ENCODE measurements at places on chromosomes 3 and 15.

GRCh38 chr3:25854214-25854613, 64.3 kb downstream of the OXSM start:
- H3K27ac ChIP-seq, result no peak overlapping the region
- no peak overlapping the region for H3K4me3 ChIP-seq
- no peaks in the 10 kb centered on the region for H3K27me3 ChIP-seq
- DNase-seq, result no peak

DNA sequence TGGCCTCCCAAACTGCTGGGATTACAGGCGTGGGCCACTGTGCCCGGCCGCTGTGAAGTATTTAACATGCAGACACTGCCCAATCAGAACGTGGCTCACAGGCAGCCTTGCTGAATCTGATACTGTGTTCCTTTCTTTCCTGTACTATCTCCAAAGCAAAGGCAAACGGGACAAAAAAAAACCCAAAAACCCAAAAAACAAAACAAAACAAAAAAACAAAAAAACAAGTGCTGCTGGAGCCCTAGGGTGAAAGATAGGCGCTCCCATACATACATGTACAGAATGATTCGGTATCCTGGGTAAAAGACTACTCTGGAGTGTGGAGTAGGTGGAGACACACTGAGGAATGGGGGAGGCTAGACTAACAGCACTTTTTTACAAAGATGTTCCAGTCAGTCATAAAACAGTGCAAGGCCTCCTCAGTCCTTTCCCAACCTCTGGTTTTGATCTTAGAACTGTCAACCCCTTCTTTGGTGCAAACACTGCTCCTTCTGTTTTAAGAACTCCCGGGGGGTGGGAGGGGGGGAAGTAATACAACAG, 7.7 kb upstream of the MAP1A start:
- no peaks in the 10 kb centered on the region for H3K4me1 ChIP-seq
- no peaks in the 10 kb centered on the region for H3K27me3 ChIP-seq
- no peak for DNase-seq
- no peaks in the 10 kb centered on the region for H3K36me3 ChIP-seq
- peak overlapping the region; percentile 85 for H3K27ac ChIP-seq

GRCh38 chr3:122315619-122316018, 9.4 kb upstream of the CSTA start:
- no peaks in the 10 kb centered on the region for H3K36me3 ChIP-seq
- DNase-seq, result no peak
- no peak overlapping the region for H3K4me3 ChIP-seq
- no peaks in the 10 kb centered on the region for H3K4me1 ChIP-seq

- peak; percentile 73 for DNase-seq
Measured at GRCh38 chr15:78930577-78931388, 14.1 kb downstream of the CTSH start.

DNA sequence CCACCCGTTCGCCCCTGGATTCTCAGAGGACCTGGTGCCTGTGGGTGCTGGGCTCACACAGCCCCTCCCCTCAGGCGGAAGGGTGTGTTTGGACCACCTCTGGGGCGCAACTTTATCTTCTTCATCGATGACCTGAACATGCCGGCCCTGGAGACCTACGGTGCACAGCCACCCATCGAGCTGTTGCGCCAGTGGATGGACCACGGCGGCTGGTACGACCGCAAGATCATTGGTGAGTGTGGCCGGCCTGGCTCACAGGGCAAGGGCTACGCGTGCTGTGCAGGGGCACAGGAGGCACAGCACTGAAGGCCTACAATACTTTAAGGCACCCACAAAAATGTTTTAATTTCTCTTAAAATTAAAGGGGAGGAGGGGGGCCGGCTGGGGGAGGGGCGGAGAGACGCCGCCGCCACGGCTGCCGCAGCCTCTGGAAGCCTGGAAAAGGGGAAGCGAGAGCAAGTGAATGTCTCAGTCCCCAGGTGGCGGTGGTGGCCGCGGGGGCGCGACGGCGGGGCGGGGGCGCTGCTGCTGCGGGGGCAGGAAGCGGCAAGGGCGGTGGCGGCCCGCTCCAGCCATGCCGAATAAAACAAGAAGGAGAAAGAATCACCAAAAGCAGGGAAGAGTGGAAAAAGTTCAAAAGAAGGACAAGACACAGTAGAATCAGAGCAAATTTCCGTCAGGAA, 56.8 kb downstream of the DNAH1 start:
- no peaks in the 10 kb centered on the region for H3K4me1 ChIP-seq
- no peaks in the 10 kb centered on the region for H3K27me3 ChIP-seq
- H3K27ac ChIP-seq, result no peak overlapping the region
- no peaks in the 10 kb centered on the region for H3K36me3 ChIP-seq
- peak overlapping the region; percentile 5 for H3K4me3 ChIP-seq
- DNase-seq, result no peak

GRCh38 chr3:145900056-145900829, 260.7 kb downstream of the PLOD2 start:
- H3K27me3 ChIP-seq, result no peaks in the 10 kb centered on the region
- no peak overlapping the region for H3K4me3 ChIP-seq
- H3K36me3 ChIP-seq, result no peaks in the 10 kb centered on the region
- H3K27ac ChIP-seq, result no peak overlapping the region
- DNase-seq, result no peak
- H3K4me1 ChIP-seq, result no peaks in the 10 kb centered on the region

- H3K27ac ChIP-seq, result no peak overlapping the region
- no peaks in the 10 kb centered on the region for H3K4me1 ChIP-seq
- no peak for DNase-seq
- no peaks in the 10 kb centered on the region for H3K36me3 ChIP-seq
- no peak overlapping the region for H3K4me3 ChIP-seq
Measured at GRCh38 chr3:169432708-169433432, 230.6 kb downstream of the MECOM start.

GRCh38 chr3:196273655-196274054, 13.9 kb downstream of the PCYT1A start:
- H3K4me1 ChIP-seq, result no peaks in the 10 kb centered on the region
- H3K4me3 ChIP-seq, result no peak overlapping the region
- no peaks in the 10 kb centered on the region for H3K36me3 ChIP-seq

DNA sequence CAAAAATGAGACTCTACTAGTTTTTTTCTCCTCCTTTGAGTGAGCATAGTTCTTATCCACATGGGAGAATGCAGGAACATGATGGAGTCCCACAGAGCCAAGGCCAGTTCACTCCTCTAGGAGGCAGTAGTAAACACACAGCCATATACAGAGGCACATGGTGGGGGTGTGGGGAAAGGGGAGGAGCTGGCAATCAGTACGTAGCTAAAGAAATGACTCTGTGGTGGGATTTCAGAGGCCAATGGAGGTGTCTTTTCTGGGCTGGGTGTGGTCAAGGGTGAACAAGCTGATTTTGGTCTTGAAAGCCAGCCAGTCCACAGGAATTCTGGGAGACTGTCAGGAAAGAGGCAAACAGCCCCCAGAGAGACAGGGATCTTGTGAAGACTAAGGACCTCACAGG, 6.6 kb upstream of the RAB11A start:
- H3K27me3 ChIP-seq, result no peaks in the 10 kb centered on the region
- H3K4me3 ChIP-seq, result no peak overlapping the region
- no peaks in the 10 kb centered on the region for H3K4me1 ChIP-seq
- no peak overlapping the region for H3K27ac ChIP-seq

DNA sequence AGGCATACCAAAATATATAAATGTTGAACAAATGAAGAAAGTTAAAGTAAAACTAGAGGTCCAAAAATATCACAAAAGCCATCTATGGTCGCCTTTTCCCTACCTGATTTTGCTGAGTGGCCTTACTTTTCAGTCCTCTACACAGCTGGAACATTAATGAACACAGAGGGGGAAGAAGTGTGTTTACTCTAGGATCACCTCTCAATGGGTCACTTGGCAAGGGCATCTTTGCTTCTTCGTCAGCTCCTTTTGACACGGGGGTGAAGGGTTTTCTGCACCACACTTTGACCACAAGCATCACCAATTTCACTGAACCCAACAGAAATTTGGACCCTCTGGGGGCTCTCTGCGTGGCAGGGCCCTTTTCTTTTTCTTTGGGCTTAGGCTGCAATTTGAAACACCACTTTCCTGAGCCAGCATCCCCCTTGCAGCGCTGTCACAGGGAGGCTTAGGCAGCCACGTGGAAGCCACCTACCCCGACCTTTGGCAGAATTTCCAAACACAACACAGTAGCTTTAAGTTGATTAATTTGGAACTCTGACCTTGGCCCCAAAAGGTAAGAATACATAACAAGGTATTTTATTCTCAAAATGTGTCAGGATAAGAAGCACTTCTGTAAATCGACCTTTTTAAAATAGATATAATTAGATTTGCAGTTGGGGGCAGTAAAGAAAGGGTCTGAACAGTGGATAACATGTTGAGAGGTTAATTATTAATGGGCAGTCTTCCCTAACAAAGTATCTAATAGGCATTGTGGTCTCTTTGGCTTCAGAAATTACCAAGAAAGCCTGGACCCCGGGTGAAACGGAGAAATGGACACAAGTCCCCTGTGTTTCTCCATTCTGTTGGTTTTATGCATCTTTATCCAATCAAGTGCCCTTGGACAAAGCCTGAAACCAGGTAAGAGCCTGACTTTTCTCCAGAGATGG, at the start of gene LIPC:
Gene LIPC, plus strand, starts transcription at position 771 of the 929 bp plus-strand sequence. Its CDS starts 42 bp downstream, at position 813.
- H3K4me1 ChIP-seq, result no peaks in the 10 kb centered on the region
- no peaks in the 10 kb centered on the region for H3K27me3 ChIP-seq
- no peak within 1 kb of the TSS for H3K4me3 ChIP-seq
- DNase-seq, result no peak
- no peaks in the 10 kb centered on the region for H3K36me3 ChIP-seq

- H3K4me3 ChIP-seq, result no peak overlapping the region
- no peaks in the 10 kb centered on the region for H3K27me3 ChIP-seq
- H3K27ac ChIP-seq, result no peak overlapping the region
- H3K36me3 ChIP-seq, result no peaks in the 10 kb centered on the region
- DNase-seq, result no peak
Measured at GRCh38 chr15:88487178-88487795, 19.8 kb downstream of the MRPS11 start.

GRCh38 chr15:80674245-80674614, 20.9 kb upstream of the ABHD17C start:
- no peaks in the 10 kb centered on the region for H3K27me3 ChIP-seq
- no peak overlapping the region for H3K4me3 ChIP-seq
- H3K4me1 ChIP-seq, result no peaks in the 10 kb centered on the region
- H3K36me3 ChIP-seq, result no peaks in the 10 kb centered on the region

DNA sequence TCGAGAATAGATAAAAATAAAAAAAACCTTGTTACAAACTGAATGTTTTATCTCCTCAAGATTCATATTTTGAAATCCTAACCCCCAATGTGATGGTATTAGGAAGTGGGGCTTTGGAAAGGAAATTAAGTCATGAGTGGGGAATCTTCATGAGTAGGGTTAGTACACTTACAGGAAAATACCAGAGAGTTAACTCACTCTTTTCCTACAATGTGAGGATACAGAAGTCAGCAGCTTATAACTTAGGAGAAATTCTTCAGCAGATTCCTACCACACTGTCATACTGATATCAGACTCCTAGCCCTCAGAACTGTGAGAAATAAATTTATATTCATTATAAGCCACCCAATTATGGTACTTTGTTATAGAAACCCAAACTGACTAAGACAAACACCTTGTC, 453.1 kb downstream of the GBE1 start:
- H3K4me1 ChIP-seq, result no peaks in the 10 kb centered on the region
- no peak for DNase-seq
- no peaks in the 10 kb centered on the region for H3K27me3 ChIP-seq
- no peak overlapping the region for H3K4me3 ChIP-seq

DNA sequence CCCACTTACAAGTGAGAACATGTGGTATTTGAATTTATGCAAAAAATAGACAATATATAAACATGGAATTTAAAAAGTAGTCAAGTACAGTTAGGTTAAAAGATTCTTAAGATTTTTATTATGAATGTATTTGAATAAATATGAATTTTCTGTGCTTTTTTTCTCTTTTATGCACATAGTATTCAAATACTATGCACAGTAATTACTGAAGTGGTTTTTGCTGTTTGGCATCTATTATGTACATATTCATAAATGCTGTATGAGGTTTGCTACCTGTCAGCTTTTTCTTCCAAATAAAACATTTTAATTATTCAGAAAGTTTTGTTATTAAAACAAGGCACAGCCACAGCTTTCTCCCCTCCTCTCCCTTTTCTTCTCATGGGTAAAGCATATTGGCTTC, 1272.7 kb downstream of the NSUN3 start:
- H3K27ac ChIP-seq, result no peak overlapping the region
- H3K4me1 ChIP-seq, result no peaks in the 10 kb centered on the region
- H3K27me3 ChIP-seq, result no peaks in the 10 kb centered on the region
- H3K36me3 ChIP-seq, result no peaks in the 10 kb centered on the region
- no peak overlapping the region for H3K4me3 ChIP-seq
- DNase-seq, result no peak

DNA sequence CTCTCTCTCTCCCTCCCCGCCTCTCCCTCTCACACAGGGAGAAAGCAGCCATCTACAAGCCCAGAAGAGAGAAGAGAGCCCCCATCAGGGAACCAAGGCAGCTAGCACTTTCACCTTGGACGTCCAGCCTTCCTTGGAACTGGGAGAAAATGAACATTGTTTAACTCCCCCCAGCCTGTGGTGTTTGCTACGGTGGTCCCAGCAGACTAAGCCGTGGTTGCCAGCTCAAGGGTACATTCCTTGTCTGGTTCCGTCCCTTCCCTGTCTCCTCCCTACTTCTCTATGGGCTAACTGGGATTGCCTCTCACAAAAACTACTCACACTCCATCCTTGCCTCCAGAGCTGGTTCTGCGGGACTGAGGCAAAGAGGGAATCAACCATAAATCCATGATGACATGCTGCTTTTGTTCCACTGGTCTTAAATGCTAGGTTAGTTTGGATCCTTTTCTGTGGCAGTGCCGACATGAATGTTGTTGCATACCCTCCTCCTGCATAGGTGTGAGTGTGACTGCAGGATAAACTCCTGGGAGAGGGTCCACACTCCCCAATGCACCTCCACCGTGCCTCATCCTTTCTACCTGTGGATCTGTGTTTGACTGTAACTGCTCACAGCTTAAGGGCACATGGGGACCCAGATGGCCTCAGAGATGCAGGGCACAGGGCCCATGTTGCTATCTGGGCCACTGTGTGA, 12.0 kb downstream of the C3orf22 start:
- H3K27me3 ChIP-seq, result peaks cover 11% of the 10 kb centered on the region
- no peak for DNase-seq
- H3K27ac ChIP-seq, result no peak overlapping the region
- no peaks in the 10 kb centered on the region for H3K36me3 ChIP-seq
- no peak overlapping the region for H3K4me3 ChIP-seq

GRCh38 chr3:39716849-39717248, 92.6 kb upstream of the MYRIP start:
- H3K4me1 ChIP-seq, result no peaks in the 10 kb centered on the region
- no peak for DNase-seq
- H3K4me3 ChIP-seq, result no peak overlapping the region
- H3K27me3 ChIP-seq, result no peaks in the 10 kb centered on the region
- H3K36me3 ChIP-seq, result no peaks in the 10 kb centered on the region

DNA sequence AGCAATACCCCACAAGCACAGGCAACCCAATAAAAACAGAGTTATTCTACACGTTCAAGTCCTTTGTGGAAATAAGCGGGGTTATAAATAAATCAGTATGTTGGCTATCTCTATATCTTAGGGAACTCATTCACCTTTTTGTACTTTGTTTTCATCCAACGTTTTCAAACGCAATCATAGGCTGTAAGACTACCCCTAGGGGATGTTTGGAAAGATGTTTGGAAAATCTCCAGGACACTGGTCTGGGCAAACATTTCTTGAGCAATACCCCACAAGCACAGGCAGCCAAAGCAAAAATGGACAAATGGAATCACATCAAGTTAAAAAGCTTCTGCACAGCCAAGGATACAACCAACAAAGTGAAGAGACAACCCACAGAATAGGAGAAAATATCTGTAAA, 70.1 kb downstream of the CLDN11 start:
- no peaks in the 10 kb centered on the region for H3K36me3 ChIP-seq
- DNase-seq, result no peak
- no peaks in the 10 kb centered on the region for H3K4me1 ChIP-seq

GRCh38 chr3:31882431-31882830, 98.6 kb downstream of the OSBPL10 start:
- no peaks in the 10 kb centered on the region for H3K36me3 ChIP-seq
- no peak overlapping the region for H3K4me3 ChIP-seq
- no peaks in the 10 kb centered on the region for H3K4me1 ChIP-seq
- H3K27me3 ChIP-seq, result no peaks in the 10 kb centered on the region
- DNase-seq, result no peak
- H3K27ac ChIP-seq, result no peak overlapping the region

Measured in breast epithelium (tissue), 4 donors.